ENCODE measurements at places on chromosomes 5 and 9. TPM values are rescaled to one million over a fixed set of nuclear protein-coding genes. Genes with fewer than 3 reads are reported as not detected.

SLC27A4 gene
- 30.4 TPM for total RNA-seq

CA9 gene
- not detected for total RNA-seq

LCN1 gene
- not detected for total RNA-seq

GRCh38 chr5:126875303-126875785 lies 98.4 kb downstream of the LMNB1 start:
- no peak for DNase-seq
- H3K4me1 ChIP-seq, result no peaks in the 10 kb centered on the region
- H3K36me3 ChIP-seq, result no peaks in the 10 kb centered on the region
- no peaks in the 10 kb centered on the region for H3K27me3 ChIP-seq
- H3K27ac ChIP-seq, result no peak overlapping the region

DNA sequence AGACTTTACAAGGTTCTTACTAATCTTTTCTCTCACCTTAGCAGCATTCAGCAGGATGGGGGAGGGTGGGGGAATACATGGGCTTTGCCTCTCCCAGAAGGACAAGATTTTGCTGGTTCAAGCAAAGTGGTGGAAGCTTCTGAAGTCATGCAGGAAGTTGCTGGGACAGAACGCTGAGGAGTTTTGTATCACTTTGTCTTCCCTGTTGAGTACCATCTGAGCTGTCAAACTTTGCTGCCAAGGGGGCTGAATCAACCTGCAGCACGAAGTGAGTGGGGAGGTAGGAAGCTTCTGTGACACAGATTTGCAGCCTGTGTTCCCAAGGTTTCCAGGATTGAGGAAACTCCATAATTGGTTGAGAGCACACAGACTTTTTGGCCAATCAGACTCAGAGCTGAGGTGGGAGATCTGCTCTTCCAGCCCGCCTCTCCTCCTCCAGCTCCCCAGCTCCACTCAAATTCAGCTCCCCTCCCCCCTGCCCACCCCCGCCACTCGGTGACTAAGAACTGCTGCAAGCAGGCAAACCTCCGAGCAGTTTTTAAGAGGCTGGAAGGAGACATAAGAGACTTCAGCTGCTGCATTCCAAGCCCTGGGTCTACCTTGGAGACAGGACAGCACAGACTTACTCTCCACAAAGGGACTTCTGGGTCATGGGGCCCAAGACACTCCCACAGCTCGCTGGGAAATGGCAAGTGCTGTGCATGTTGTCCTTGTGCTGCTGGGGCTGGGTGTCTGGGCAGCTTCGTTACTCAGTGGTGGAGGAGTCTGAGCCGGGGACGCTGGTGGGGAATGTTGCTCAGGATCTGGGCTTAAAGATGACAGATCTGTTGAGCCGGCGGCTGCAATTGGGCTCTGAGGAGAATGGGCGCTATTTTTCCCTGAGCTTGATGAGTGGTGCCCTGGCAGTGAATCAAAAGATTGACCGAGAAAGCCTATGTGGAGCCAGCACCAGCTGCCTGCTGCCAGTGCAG lies at the start of gene PCDHGC5:
Gene PCDHGC5, plus strand, starts transcription at position 491 of the 971 bp plus-strand sequence. Its CDS starts 160 bp downstream, at position 651.
- no peak within 1 kb of the TSS for H3K4me3 ChIP-seq
- H3K36me3 ChIP-seq, result no peaks in the 10 kb centered on the region
- H3K27ac ChIP-seq, result no peak within 1 kb of the TSS
- H3K27me3 ChIP-seq, result no peaks in the 10 kb centered on the region
- no peak for DNase-seq
- H3K4me1 ChIP-seq, result peaks cover 36% of the 10 kb centered on the region

DNA sequence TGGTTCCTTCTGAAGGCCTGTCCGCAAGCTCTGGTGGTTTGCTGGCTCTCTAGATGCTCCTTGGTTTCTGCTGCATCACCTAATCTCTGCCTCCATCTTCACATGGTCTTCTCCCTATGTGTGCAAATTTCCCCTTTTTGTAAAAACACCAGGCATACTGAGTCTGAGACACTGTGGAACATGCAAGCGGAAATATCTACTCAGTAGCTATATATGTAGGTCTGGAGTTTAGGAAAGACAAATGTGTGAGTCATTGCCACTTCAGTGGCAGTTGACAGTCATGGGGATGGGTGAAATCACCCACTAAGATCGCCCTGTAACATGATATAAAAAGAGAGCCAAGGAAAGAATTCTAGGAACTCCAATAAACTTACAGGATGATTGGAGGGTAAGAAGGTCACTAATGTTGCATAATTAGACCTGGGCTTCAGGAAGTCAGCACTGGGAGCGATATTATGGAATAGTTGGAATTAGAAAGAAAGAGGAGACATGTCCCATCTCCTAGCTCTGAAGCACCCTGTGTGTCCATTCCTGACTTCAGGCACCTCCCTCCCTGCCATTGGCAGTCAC lies 22.7 kb upstream of the UBLCP1 start:
- no peaks in the 10 kb centered on the region for H3K4me1 ChIP-seq
- H3K4me3 ChIP-seq, result no peak overlapping the region
- DNase-seq, result no peak
- no peak overlapping the region for H3K27ac ChIP-seq

- no peak overlapping the region for H3K27ac ChIP-seq
Measured at GRCh38 chr5:148781766-148782165, 44.6 kb upstream of the ADRB2 start.

DNA sequence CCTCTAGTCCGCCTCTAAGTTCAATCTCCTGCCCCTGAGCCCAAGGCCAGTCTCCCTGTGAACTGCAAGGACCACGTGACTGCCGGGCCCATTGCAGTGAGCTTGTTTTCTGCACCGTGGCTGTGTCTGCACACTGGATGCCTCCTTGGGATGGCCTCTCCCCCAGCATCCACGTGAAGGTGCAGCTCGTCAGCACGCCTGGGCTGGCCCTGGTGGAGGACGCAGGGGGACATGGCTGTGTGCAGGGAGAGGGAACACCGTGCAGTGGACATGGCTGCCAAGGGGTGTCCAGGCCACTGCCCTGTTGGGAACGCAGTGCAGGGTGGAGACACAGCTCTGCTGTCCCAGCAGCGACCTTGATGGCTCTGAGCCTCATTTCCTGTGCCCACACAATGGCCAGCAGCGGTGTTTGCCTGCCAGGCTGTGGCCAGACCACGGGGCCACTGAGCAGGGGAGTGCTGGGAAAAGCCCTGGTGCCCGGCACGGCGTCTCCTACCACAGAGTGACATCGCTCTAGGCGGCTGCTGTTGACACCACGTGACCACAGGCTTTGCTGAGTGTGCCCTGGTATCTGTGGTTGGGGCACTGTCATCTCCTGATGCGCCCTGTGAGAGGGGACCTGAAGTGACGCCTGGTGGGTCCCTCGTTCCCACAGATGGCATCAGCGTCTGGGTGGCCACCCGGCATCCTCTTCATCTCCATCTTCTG lies 26.9 kb upstream of the EXOC3 start:
- no peak overlapping the region for H3K27ac ChIP-seq
- no peaks in the 10 kb centered on the region for H3K27me3 ChIP-seq
- H3K4me3 ChIP-seq, result no peak overlapping the region
- no peaks in the 10 kb centered on the region for H3K36me3 ChIP-seq

DNA sequence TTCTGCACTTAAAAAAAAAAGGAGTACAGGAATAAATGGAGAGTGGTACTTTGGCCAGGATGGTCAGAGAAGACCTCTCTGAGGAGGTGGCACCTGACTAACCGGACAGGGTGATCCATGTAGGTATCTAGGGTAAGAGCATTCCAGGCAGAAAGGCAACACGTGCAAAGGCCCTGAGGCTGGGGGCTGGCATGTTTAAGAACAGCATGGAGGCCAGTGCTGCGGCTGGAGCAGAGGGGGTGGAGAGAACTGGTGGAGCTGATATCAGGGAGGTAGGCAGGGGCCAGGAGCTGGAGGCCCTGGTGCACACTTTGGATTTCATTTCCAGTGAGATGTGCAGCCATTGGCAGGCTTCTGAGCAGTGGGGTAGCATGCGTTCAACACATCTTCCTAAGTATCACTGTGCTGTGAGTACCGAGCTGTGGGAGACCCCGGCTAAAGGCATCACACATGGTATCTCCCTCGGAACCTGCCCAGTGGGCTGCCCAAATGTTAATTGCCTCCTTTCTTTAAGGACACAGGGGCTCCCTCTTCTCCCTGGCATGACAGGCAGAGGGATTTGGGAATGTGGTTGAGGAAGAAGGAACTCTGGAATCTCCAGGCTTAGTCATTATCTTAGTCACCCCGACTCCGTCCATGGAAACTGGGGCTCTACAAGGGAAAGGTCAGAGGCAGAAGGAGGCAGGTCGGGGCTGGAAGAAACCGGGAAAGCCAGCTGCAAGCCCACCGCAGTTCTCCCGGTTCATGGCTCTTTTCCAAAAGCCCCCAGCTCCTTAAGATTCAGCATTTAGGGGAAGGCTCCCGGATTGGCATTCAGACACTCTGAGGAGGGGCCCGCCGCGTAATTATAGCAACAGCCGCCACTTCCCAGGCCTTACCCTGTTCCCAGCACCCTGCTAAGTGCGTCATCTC lies 18.6 kb downstream of the SLC6A7 start:
- H3K36me3 ChIP-seq, result no peaks in the 10 kb centered on the region
- H3K4me1 ChIP-seq, result no peaks in the 10 kb centered on the region
- H3K4me3 ChIP-seq, result no peak overlapping the region
- DNase-seq, result no peak

DNA sequence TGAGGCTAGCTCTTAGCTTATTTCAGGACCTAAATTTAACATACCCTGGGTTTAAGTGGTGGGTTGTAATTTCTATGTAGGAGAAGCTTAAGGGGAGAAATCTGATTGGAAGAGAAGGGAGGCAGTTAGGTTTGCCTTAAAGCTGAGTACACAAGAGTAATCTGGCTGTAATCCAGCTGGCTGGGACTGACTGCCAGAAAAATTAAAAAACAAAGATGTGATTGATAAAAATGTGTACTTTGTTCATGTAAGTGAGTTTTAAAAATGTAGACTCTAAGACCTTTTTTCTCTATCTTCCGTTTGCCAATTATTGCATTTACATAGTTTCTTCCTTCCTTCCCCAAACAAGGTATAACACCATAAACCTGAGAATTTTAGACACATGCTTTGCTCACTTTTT lies 17.5 kb upstream of the MSMP start:
- H3K27ac ChIP-seq, result peak overlapping the region; percentile 67
- H3K4me1 ChIP-seq, result peaks cover 29% of the 10 kb centered on the region
- DNase-seq, result no peak
- H3K27me3 ChIP-seq, result no peaks in the 10 kb centered on the region

GRCh38 chr5:134328619-134329018 lies 38.4 kb downstream of the CDKL3 start:
- peaks cover 8% of the 10 kb centered on the region for H3K36me3 ChIP-seq
- no peak overlapping the region for H3K27ac ChIP-seq
- no peaks in the 10 kb centered on the region for H3K4me1 ChIP-seq
- H3K27me3 ChIP-seq, result no peaks in the 10 kb centered on the region
- DNase-seq, result no peak
- no peak overlapping the region for H3K4me3 ChIP-seq

- no peak for DNase-seq
- no peak overlapping the region for H3K4me3 ChIP-seq
- no peak overlapping the region for H3K27ac ChIP-seq
- H3K4me1 ChIP-seq, result peaks cover 17% of the 10 kb centered on the region
- H3K27me3 ChIP-seq, result no peaks in the 10 kb centered on the region
Measured at GRCh38 chr5:131533836-131534235, 101.2 kb downstream of the RAPGEF6 start.

DNA sequence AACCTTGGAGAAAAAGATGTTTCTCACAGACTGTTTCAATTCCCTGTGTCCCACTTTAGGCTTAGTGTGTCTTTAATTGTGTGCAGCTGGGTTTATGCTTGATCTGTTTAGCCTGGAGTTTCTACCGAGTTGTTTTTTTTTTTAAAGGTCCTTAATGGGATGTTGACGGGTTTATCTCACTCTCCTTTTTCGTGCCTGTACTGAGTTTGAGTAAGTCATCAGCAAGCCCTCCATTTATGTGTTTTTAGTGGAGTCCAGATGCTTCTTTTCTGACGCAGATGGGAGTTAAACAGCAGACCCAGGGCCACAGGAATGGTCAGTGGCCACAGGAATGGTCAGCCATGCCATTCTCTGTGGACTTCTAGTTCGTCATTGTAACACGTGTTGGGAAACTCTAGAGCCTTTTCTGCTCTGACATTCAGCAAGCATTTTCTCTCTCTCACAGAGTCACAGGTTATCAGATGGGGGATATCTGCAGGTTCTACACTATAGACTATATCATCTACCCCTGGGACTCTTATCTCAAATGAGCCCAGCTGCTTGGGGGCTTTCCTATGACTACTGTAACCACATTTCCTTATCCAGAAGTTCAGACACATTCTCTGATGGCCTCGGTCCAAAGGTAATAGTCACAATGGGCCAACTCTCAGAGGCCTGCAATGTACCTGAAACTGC lies 190.5 kb downstream of the TTLL11 start:
- DNase-seq, result no peak
- H3K27ac ChIP-seq, result peak overlapping the region; percentile 39
- no peak overlapping the region for H3K4me3 ChIP-seq
- peaks cover 27% of the 10 kb centered on the region for H3K4me1 ChIP-seq
- no peaks in the 10 kb centered on the region for H3K27me3 ChIP-seq

DNA sequence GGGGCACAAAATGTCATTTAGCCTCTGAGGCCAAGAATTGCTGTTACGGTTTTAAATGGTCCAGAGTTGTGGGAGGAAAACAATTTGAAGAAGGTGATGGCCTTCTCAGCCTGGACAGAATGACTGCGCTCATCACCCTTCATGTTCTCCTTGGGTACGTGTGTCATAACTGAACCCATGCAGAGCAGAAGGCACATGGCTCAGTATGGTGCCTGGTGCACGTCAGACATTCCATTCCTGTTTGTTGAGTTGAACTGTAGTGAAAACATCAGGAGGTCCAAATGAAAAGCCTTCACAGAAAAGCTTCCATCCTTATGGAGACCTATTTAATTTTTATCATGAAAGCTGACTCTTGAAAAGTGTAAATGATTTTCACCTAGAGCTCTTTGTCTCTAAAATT lies 133.2 kb downstream of the CFAP90 start:
- peaks cover 12% of the 10 kb centered on the region for H3K36me3 ChIP-seq
- H3K4me1 ChIP-seq, result peaks cover 6% of the 10 kb centered on the region
- no peaks in the 10 kb centered on the region for H3K27me3 ChIP-seq
- no peak overlapping the region for H3K4me3 ChIP-seq
- no peak for DNase-seq

- no peak overlapping the region for H3K4me3 ChIP-seq
- no peaks in the 10 kb centered on the region for H3K27me3 ChIP-seq
- no peaks in the 10 kb centered on the region for H3K4me1 ChIP-seq
- H3K27ac ChIP-seq, result no peak overlapping the region
- H3K36me3 ChIP-seq, result no peaks in the 10 kb centered on the region
Measured at GRCh38 chr5:90051756-90052155, 357.8 kb downstream of the CETN3 start.

- H3K4me3 ChIP-seq, result no peak overlapping the region
- no peak overlapping the region for H3K27ac ChIP-seq
- H3K36me3 ChIP-seq, result no peaks in the 10 kb centered on the region
Measured at GRCh38 chr5:533955-534742, 9.9 kb upstream of the SLC9A3 start.
